ENCODE measurements at places on chromosomes 7 and 10.
A peak's percentile ranks its signal among the peaks of the same experiment; 100 is the strongest.

GRCh38 chr10:10831085-10831484 lies 186.6 kb upstream of the CELF2 start:
- H3K36me3 ChIP-seq, result no peaks in the 10 kb centered on the region
- no peak overlapping the region for H3K27ac ChIP-seq
- no peak for DNase-seq
- no peaks in the 10 kb centered on the region for H3K4me1 ChIP-seq
- no peak overlapping the region for H3K4me3 ChIP-seq
- H3K27me3 ChIP-seq, result peaks cover 4% of the 10 kb centered on the region

GRCh38 chr10:72340510-72341261 lies 14.0 kb downstream of the DNAJB12 start:
- no peak overlapping the region for H3K4me3 ChIP-seq
- H3K27ac ChIP-seq, result peak overlapping the region; percentile 55
- peaks cover 31% of the 10 kb centered on the region for H3K4me1 ChIP-seq
- DNase-seq, result peak; percentile 69
- H3K36me3 ChIP-seq, result peaks cover 54% of the 10 kb centered on the region

GRCh38 chr7:123748171-123748733 lies 551 bp downstream of the WASL start:
- H3K4me1 ChIP-seq, result peaks cover 56% of the 10 kb centered on the region
- peak overlapping the region; percentile 97 for H3K4me3 ChIP-seq
- peak overlapping the region; percentile 93 for H3K27ac ChIP-seq
- peaks cover 8% of the 10 kb centered on the region for H3K27me3 ChIP-seq
- DNase-seq, result peak; percentile 26

DNA sequence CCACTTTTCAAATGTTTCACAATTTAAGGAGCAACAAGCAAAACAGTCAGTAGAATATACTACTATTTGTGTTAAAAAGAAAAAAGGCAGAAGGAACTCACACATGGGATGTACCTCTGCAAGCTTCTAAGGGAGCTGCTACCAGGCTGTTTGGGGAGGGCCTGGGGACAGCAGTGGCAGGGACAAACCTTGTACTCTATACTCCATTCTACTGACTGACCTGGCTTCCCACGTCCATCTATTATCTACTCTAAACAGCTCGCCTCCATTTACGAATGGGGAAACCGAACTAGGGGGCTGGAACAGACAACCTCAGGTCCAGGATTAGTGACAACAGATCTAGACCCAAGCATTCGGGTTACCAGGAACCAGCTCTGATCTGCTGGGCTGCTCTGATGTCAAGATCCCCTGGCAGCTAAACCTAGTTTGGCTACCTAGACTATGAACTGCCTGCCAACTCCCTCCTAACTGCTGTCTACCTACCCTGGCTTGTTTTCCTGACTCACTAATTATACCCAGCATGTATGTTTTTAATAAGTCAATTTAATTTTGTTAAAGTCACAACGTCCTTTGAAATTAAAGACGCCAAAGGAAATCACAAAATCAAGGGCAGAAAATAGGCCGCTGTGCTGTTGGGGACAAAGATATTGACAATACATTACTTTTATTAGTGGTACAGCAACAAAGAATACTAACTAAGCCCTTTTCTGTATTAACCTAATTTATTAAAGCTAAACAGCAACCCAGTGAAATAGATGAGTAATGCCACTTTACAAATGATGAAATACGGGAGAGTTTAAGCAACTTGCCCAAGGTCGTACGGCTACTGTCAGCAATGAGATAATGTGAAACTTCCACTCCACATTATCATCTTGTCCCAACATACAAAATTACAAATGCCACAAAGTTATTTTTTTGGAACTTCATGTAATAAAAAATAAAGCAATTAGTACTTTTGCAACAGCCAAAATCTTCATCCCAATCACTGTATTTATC lies 5.3 kb downstream of the PSAP start:
- H3K36me3 ChIP-seq, result peaks cover 5% of the 10 kb centered on the region
- H3K4me1 ChIP-seq, result peaks cover 46% of the 10 kb centered on the region

DNA sequence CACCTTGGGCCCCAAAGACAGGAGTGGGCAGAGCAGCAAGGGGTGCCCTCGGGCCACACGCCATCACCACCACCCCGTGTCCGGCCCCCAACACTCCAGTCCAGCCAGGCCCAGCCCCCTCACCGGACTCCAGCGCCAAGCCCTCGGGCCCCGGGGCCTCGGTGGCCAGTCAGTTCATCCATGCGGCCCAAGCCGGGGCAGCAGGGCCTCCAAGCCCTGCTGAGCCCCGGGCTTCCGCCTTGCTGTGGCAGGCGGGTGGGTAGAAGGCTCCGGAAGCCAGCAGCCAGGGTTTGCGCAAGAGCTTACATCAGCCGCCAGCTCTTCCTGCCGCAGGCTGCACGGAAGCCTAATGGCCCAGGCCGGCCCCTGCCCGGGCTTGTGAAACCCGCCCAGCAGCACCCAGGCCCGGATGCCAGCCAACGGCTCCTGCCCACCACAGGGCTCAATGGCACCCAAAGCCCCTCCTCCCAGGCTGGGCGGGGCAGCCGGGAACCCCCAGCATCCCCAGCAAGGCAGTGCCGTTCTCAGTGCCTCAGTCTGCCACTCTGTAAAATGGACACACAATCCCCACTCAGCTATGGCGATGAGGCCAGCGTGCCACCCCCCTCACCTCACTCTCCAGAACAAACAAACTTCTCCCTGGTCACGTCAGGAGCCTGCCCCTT lies 26.5 kb downstream of the TNRC18 start:
- peak; percentile 84 for DNase-seq
- H3K27me3 ChIP-seq, result no peaks in the 10 kb centered on the region

DNA sequence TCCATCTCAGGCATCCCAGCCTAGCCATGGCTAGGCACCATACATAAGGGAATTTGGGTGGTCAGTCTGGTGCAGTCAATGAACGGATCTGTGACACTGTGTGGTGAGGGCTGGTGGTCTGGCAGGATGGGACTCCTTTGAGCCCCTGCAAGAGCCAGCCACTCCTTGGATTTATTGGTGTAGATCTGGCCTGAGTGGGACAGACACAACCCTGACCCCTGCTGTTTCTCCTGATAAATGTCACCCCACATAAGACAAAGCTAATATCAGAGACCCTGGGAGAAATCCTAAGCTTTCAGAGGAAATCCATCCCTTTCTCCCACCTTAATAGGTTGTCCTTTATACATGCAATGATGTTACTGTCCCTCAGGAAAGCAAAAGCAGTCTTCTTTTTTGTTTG lies 2.3 kb downstream of the FBXO24 start:
- H3K36me3 ChIP-seq, result peaks cover 3% of the 10 kb centered on the region
- no peak for DNase-seq
- H3K27me3 ChIP-seq, result peaks cover 3% of the 10 kb centered on the region
- peak overlapping the region; percentile 65 for H3K4me3 ChIP-seq
- H3K27ac ChIP-seq, result no peak overlapping the region
- peaks cover 15% of the 10 kb centered on the region for H3K4me1 ChIP-seq

DNA sequence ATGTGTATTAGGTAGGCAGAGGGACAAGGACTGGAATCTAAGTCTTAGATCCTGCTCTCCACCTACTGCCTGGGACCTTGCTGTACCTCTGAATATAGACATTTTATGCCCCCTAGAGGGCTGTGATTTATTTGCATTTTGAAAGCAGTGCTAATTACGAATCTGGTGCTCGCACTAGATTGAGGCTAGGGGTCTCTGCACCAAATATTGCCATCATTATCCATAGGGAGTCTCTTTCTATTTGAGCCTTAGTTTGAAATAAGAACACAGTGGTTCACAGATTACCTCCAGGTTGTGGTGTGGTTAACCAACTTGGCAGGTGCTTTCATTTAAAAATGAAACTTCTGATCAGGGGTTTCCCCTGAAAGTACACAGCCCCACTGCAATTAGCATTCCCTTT lies 41.8 kb downstream of the CNNM1 start:
- H3K27me3 ChIP-seq, result peaks cover 40% of the 10 kb centered on the region
- DNase-seq, result no peak
- peaks cover 4% of the 10 kb centered on the region for H3K4me1 ChIP-seq
- H3K36me3 ChIP-seq, result no peaks in the 10 kb centered on the region

DNA sequence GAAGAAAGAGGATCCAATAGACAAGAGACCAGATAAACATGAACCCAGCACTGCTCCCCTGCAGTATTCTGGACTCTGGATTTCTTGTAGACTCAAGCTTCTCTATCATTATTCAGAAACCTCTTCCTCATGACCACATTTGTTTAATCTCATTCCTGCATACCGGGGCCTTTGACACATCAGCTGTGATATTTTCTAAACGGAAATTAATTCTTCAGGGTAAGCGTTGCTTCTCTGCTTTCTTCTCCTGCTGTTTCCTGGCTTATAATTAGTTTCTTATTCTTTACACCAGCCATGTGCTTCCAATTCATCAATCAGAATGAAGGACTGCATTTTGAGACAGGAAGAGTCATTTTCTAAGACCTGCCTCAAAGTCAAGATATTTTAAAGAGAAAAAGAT lies 54.2 kb upstream of the TARP start:
- peaks cover 22% of the 10 kb centered on the region for H3K4me1 ChIP-seq
- no peaks in the 10 kb centered on the region for H3K36me3 ChIP-seq
- no peak overlapping the region for H3K4me3 ChIP-seq
- H3K27me3 ChIP-seq, result no peaks in the 10 kb centered on the region
- no peak for DNase-seq
- no peak overlapping the region for H3K27ac ChIP-seq

DNA sequence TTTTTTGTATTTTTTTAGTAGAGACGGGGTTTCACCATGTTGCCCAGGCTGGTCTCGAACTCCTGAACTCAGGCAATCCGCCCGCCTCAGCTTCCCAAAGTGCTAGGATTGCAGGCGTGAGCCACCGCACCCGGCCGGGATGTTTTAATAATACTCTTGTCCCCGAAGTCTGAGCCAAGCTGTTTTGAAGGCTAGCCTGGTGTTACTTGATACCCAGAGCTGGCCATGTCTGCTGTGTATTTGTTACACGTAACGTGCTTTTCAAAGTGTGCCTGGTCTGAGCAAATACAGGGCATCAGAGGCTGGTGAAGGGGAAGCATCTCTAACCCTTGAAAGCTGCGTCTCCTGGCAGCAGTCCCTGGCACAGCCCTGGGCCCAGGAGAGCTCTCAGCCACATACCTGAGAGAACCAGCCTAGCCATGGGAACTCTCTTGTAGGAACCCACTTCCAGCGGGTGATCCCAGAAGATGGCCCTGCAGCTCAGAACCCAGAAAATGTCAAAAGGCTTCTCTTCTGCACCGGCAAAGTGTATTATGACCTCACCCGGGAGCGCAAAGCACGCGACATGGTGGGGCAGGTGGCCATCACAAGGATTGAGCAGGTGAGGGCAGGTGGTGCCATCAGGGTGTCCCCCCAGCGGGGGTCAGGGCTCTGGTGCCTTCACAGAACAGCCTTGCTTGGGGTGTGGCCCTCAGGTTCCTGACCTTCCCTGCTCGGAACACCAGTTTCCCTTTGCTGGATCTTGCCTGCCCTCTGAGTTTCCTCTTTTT lies 41.7 kb upstream of the ZMIZ2 start:
- no peak for DNase-seq
- H3K4me1 ChIP-seq, result peaks cover under 1% of the 10 kb centered on the region
- H3K4me3 ChIP-seq, result no peak overlapping the region
- H3K27ac ChIP-seq, result no peak overlapping the region
- H3K36me3 ChIP-seq, result peaks cover 54% of the 10 kb centered on the region

DNA sequence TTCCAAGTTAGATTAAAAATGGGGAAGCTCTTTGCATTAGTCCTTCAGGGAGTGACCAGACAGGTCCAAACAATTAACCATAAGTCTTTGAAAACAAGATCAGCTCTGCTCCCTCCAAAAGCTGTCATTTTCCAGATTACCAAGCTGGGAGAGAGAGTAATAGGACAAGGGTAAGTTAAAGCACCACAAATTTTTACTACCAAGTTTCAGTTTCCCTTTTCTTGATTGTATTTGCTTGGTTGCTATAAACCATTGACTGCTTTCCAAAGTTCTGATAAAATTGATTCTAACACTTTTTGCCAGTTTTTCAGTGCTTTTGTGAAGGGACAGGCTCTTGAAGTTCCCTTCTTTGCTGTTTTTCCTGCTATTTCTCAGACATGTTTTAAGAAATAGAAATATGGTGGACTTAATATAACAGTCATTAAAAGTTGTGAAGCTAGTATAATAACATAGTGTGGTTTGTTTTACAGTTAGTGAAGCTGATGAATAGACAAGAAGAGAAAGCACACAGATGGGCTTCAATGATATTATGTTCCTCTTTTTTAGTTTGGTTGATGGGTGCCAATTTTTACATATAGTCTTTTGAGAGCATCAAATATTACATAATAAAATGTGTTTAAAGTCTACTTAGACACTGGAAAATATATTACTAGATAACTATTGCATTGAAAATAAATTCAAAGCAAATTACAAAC lies 40.0 kb upstream of the ZNF365 start:
- H3K27me3 ChIP-seq, result peaks cover 6% of the 10 kb centered on the region
- no peaks in the 10 kb centered on the region for H3K36me3 ChIP-seq
- no peak for DNase-seq
- no peak overlapping the region for H3K27ac ChIP-seq

- peaks cover 17% of the 10 kb centered on the region for H3K27me3 ChIP-seq
- H3K36me3 ChIP-seq, result peaks cover 10% of the 10 kb centered on the region
- H3K27ac ChIP-seq, result no peak overlapping the region
- H3K4me3 ChIP-seq, result peak overlapping the region; percentile 100
- H3K4me1 ChIP-seq, result peaks cover 24% of the 10 kb centered on the region
Measured at GRCh38 chr7:139231513-139232376, 708 bp downstream of the UBN2 start.

GRCh38 chr7:153193144-153193595 lies 433.6 kb downstream of the ACTR3B start:
- H3K4me3 ChIP-seq, result no peak overlapping the region
- no peaks in the 10 kb centered on the region for H3K27me3 ChIP-seq
- no peak for DNase-seq
- no peaks in the 10 kb centered on the region for H3K36me3 ChIP-seq
- no peaks in the 10 kb centered on the region for H3K4me1 ChIP-seq

GRCh38 chr7:122949186-122949585 lies 46.3 kb downstream of the TAS2R16 start:
- no peak for DNase-seq
- H3K36me3 ChIP-seq, result no peaks in the 10 kb centered on the region
- H3K4me3 ChIP-seq, result no peak overlapping the region

DNA sequence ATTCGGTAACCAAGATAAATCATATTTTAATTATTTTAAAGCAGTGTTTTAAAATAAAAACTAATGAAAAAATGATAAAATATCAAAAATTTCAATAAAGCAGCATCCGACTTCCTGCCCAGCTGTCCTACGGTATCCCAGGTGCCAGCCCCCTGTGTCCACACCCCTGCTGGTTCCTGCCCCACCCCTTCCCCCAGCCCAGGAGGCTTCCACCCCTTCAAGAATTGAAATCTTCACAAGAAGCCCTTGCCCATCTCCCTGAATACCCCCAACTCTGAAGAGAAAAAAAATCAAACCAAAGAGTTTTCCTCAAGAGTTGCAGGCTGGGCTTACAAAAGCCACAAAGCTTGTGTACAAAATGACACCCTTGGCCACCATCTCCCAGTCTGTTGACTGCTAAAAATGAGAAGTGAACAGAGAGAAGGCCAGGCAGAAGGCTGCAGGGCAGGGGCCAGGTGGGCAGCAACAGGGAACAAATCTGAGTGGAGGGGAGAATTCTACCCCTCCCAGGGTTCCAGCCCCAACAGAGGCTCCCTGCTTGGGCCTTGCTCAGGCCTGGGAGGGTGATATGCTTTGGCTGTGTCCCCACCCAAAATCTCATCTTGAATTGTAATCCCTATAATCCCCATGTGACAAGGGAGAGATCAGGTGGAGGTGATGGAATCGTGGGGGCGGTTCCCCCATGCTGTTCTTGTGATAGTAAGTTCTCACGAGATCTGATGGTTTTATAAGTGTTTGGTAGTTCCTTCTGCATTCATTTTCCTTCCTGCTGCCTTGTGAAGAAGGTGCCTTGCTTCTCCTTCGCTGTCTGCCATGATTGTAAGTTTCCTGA lies 14.5 kb downstream of the GPRIN2 start:
- no peaks in the 10 kb centered on the region for H3K4me1 ChIP-seq
- peaks cover 37% of the 10 kb centered on the region for H3K27me3 ChIP-seq
- no peak for DNase-seq
- H3K27ac ChIP-seq, result no peak overlapping the region
